ENCODE measurements at places on chromosomes 12 and 14. TPM values are rescaled to one million over a fixed set of nuclear protein-coding genes. Genes with fewer than 3 reads are reported as not detected.

The DNAH10 gene
- 0.31 TPM for total RNA-seq

The MGAT4C gene
- 0.02 TPM for total RNA-seq

The PTGER2 gene
- total RNA-seq = 3.3 TPM

The RPS6KL1 gene
- total RNA-seq = 0.44 TPM

The KLRG1 gene
- total RNA-seq = 2.5 TPM

The PTPN21 gene
- total RNA-seq = 9.5 TPM

The TRHDE gene
- 0.18 TPM for total RNA-seq

The IFI27 gene
- 0.40 TPM for total RNA-seq

The KRT75 gene
- total RNA-seq = 0.08 TPM
